Naive thymus-derived CD4-positive, alpha-beta T cell (primary cell): ENCODE measurements at places on chromosomes 4 and X. TPM values are rescaled to one million over a fixed set of nuclear protein-coding genes. Genes with fewer than 3 reads are reported as not detected.

CT55 gene
- total RNA-seq, result not detected

- no peaks in the 10 kb centered on the region for H3K4me1 ChIP-seq
- H3K4me3 ChIP-seq, result no peak overlapping the region
- no peak for DNase-seq
- H3K27me3 ChIP-seq, result peaks cover 3% of the 10 kb centered on the region
Measured at GRCh38 chr4:46933686-46934085, 24.6 kb upstream of the COX7B2 start.

DNA sequence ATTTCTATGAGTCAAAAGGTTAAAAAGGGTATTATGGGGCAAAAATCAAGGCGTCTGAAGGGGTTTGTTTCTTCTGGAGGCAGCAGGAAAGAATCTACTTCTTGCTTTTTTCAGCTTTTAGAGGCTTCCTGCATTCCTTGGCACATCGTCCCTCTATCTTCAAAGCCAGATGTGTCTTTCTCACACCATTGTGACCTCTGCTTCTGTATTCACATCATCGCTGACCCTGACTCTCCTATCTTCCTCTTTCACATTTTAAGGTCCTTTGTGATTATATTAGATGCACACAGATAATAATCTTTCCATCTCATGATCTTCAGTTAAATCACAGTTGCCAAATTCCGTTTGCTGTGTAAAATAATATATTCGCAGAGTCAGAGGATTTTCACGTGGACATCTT is 112.7 kb downstream of the PPP4R3C start:
- H3K4me3 ChIP-seq, result no peak overlapping the region
- H3K4me1 ChIP-seq, result no peaks in the 10 kb centered on the region
- H3K27me3 ChIP-seq, result no peaks in the 10 kb centered on the region
- no peak for DNase-seq
- H3K36me3 ChIP-seq, result no peaks in the 10 kb centered on the region
- H3K27ac ChIP-seq, result no peak overlapping the region

- no peak overlapping the region for H3K4me3 ChIP-seq
- H3K36me3 ChIP-seq, result no peaks in the 10 kb centered on the region
- H3K4me1 ChIP-seq, result no peaks in the 10 kb centered on the region
- H3K27me3 ChIP-seq, result no peaks in the 10 kb centered on the region
- no peak overlapping the region for H3K27ac ChIP-seq
- DNase-seq, result no peak
Measured at GRCh38 chr4:52001616-52002015, 18.5 kb downstream of the LRRC66 start.
